ENCODE measurements at places on chromosomes 6 and 20.

DNA sequence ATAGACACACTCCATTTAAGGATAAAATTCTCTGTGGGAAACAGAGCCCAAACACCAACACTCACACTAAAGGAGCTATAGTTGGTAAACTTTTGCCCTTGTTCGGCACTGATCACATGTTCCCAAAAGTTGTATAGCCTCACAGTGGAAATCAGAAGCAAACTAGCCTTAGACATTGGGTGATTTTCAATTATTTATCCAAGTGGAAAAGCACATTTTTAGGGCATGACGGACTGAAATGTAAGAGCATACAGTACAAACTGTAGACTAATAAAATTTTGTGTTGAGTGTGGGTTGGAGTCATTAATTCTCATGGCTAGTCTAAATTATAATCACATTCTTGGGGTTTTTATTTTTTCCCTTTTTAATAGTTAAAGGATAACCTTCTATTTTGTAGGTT, 202.4 kb downstream of the MOXD1 start:
- no peak for DNase-seq

- no peak for DNase-seq
Measured at GRCh38 chr6:170227521-170227983, 63.3 kb downstream of the DLL1 start.

- DNase-seq, result no peak
Measured at GRCh38 chr6:136710877-136711552, 81.3 kb downstream of the MAP3K5 start.

GRCh38 chr6:3231247-3232016, 4.0 kb upstream of the TUBB2B start:
- peak; percentile 84 for DNase-seq

GRCh38 chr6:145147559-145147958, 587.8 kb downstream of the EPM2A start:
- DNase-seq, result no peak

DNA sequence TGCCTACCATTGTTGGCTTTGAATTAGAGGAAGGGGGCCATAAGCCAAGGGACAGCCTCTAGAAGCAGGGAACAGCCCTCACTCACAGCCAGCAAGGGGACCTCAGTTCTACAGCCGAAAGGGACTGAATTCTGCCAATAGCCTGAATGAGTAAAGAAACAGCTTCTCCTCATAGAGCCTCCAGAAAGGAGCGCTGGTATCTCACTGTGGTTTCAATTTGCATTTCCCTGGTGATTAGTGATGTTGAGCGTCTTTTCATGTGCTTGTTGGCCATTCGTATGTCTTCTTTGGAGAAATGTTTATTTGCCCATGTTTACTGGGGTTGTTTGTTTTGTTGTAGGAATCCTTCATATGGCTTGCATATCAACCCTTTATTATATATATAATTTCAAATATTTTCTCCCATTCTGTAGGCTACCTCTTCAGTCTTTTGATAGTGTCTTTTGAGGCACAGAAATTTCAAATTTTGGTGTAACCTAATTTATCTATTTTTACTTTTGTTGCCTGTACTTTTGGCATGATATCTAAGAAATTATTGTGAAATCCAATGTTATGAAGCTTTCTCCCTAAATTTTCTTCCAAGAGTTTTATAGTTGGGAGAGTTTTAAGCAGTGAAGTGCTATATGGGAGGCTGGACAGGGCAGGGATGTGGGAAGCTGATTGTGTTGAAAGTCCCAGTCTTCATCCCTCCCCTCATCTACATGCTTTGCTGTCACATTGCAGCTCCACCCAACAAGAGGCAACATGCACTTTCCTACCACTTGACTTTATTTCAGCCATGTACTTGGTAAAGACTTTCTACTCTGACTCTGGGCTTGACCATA, 82.3 kb upstream of the SHLD1 start:
- DNase-seq, result no peak

GRCh38 chr6:56370561-56371211, 123.3 kb upstream of the COL21A1 start:
- peak; percentile 47 for DNase-seq

DNA sequence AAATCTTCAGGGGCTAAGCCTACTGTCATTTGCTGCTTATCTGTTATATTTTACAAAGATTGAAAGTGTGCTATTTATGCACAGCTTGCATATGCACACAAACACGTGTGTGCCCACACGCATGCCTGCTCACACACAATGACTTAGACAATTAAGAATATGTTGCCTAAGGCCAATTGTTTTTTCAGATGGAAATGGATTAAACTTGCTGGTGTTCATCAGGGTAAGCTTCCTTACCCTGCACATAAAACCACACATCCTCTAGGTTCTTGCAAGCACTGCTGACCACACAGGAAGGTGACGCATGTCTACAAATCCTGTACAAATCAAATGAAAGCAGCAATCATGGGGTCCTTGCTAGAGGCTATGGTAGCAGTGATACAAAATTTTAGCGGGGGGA, 58.4 kb downstream of the GJA10 start:
- no peak for DNase-seq

- DNase-seq, result no peak
Measured at GRCh38 chr6:52216932-52217575, 27.2 kb downstream of the IL17F start.

DNA sequence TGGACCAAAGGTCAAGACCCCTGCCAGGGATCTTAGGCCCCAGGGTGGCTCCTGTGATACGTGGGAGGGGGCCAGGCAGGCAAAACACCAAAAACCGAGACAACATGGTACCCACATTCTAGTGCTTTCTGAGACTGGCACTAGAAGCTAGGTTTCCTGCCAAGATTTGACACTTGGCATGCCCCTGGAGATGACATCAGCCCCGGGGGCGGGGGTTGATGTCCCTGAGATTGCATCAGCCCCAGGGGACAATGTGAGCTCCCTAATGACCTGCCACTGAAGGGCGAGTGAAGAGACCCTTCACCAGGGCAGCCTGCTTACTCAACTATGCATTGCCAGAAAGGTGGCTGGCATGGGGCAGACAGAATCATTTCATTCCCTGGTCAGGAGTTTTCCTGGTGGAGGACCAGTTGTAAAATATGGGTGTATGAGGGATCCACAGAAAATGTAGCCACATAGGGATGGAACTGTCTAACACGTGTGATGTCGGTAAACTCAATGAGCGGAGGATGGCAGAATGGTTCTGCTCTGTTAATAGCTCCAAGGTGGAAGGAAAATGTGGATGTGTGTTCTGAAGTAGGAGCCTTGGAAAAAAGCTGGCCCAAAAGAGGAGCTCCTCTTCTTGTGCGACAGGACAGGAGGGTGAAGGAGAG, 219.7 kb downstream of the UNC5CL start:
- DNase-seq, result no peak

GRCh38 chr20:20253744-20254330, 114.1 kb upstream of the INSM1 start:
- no peak for DNase-seq

DNA sequence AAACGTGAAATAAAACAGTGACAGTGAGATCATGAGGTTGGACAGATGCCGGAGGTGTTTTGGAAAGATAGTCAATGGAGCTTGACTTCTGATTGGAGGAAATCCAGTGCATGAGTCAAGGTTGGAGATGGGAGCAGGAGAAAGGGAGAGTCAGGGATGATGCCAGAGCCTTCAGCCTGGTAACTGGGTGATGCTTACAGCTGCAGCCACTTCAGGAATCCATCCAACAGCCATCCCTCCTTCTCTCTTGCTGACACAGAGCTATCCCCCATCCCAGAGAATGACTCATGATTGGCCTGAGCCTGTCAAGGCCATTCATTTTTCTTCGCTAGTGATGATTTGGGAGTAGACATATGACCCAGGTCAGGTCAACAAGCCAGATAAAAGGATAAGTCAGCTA, 112.8 kb downstream of the SAMD5 start:
- DNase-seq, result no peak

GRCh38 chr6:120328521-120328920, 979.0 kb upstream of the MAN1A1 start:
- DNase-seq, result no peak

DNA sequence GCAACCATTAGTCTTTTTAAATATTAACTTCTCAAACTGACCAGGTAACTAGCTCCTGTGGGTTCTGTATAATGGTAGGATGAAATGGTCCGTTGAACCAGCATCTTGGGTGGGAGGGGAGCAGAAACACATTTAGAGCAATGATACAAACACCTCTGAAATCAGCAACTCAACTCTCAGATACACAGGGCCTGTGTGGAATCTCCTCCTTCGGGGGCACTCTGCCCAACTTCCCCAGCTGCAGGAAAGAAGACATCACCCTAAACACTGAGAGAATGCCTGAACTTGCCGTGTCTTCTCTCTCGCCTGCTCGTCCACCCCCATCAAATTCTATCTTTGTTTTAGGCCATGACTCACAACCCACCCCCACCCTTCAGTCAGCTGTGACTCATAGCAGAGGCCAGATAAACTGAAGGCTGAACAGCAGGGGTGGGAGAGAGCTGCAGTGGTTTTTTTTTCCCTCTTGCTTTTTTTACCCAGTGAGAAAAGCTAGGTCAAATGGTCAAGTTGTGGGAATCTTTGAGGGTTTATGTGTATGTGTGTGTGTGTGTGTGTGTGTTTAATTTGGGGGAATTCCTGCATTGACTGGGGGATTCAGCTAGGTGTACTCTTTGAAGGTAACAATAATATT, 593.4 kb upstream of the JAG1 start:
- no peak for DNase-seq

DNA sequence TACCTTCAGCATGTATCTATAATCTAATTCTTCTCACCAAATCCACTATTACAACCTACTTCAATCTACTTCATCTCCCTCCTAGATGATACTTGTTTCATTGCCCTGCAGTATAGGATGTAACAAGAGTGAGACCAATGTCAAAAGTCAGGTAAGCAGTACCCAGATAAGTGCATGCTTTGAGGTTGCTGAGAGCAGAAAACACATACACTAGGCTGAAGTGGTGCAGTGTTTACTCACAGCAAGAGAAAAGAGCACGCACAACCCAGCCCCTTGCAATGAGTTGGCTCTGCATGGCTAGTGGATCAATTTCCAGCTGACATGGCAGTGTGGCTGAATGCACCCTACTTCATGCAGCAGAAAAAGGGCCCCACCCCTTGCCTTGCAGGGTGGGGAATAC, 199.9 kb downstream of the EPHA7 start:
- no peak for DNase-seq

- peak; percentile 69 for DNase-seq
Measured at GRCh38 chr20:21808863-21809664, 103.6 kb downstream of the PAX1 start.

GRCh38 chr6:98124171-98124570, 710.2 kb upstream of the POU3F2 start:
- DNase-seq, result no peak

GRCh38 chr20:1383623-1384404, 9.0 kb downstream of the FKBP1A start:
- no peak for DNase-seq

DNA sequence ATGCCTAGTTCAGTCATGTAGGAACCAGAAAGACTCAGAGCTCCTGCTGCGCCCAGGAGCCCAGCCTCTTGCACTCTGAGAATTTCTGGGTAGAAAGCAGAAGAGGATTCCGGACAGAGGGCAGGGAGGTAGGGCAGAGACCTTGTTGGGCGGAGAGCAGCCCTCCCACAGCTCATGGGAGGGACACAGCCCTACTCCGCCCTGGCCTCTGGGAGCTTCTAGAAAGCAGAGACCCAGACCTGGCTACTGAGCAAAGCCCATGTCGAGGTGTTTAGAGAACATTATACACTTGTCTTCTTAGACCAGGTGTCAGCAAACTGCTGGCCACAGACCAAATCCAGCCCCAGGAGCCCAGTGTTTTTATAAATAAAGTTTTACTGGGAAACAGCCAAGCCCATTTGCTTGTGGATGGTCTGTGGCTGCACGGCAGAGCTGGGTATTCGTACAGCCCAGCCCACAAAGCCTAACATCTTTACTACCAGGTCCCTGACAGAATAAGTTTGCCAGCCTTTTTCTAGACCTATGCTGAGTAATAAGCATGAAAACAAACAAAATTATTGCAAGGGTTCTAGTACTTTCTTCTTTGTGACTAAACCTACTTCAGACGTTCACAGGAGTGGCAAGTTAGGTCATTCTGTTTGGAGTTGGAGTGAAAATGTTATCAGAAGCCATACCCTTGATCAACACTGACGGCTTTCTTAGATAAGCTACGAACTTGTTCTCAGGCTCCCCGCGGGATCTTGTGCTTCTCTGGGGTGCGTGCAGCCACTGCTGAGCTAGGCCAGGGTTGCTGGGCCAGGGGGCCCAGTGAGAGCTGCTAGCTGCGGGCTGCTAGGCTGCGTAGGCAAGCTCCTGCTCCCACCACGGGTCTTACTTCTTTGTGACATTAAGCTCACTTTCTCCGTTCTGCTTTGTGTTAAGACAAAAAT, 235.1 kb upstream of the FOXQ1 start:
- DNase-seq, result no peak

- no peak for DNase-seq
Measured at GRCh38 chr6:7489376-7489775, 52.1 kb upstream of the DSP start.

DNA sequence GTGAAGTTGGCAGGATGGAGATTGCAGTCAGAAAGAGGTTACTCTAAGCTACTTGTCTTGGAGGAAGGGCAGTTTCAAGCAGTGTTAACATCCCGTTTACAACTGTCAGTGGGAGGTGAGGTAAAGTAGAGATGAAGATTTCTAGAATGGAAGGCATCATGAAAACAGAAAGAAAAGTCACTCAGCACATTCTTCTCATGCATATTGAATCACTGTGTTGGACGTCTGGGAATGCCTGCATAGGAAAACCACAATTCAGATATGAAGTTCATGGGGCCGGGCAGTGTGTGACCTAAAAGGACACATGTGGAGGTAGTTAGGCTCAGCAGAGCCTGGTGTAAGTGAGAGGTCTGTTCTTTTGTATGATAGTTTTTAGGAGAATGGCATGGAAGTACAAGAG, 73.5 kb upstream of the LAMP5 start:
- DNase-seq, result no peak

- DNase-seq, result no peak
Measured at GRCh38 chr6:157101166-157101565, 222.2 kb downstream of the TMEM242 start.

DNA sequence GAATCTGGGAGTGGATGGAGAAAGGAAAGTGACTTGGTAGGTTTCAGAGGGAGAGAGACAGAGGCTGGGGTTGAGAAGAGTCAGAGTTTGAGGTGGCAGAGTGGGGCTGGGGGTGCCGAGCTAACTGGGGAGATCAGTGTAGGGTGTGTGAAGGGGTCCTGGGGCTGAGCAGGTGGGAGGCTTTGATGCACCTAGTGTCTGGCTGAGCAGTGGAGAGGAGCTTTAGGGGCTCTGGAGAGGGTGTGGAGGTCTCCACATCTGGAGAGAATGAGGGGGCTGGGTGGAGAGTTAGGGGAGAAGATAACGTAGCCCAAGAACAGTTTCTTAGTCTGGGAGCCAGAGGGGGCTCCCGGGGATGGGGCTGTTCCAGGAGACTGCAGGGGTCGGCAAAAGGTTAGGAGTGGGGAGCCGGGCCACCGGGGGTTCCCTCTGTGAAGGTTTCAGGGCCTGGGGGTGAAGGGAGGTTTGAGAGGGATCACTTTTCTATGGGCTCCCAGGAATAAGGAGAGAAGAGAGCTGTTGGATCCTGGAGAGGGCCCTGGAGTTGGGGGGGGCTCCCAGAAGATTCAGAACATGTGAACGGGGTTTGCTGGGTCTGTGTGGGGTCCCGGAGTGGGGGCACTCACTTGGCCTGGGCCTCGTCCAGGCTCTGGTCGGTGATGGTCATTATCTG, 797 bp downstream of the PBX2 start:
- DNase-seq, result no peak

Data from NCI-H1930 (cell line).